ENCODE measurements at places on chromosomes 13 and 19.

DNA sequence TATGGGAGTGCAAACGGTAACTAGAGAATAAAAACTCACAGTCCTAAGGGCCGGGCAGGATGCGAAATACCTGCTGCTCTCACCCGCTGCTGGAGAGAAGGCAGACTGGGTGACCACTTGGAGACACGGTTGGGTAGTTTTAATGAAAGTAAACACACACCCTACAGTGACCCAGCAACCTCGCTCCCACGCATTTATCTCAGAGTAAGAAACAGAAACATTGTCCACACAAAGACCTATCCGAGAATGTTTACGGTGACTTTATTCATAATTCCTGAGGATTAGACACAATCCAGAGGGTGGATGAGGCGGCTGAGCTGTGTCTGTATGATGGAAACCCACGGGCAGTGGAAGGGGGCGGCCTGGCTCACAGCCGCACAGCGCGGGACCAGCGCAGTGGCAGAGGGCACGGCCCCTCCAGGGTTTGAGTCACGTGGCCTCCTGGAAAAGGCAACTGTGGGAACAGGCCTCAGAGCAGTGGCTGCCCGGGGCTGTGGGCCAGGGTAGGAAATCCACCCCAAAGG is 73.5 kb upstream of the C13orf46 start:
- no peak for DNase-seq

- no peak for DNase-seq
These were observed 25.7 kb downstream of the VRK3 start for GRCh38 chr19:49999371-50000010.

GRCh38 chr13:32474999-32475792 is 47.3 kb upstream of the N4BP2L1 start:
- DNase-seq = no peak

GRCh38 chr13:72864142-72865011 is 82.4 kb downstream of the PIBF1 start:
- no peak for DNase-seq

GRCh38 chr19:17553256-17553655 is 2.2 kb upstream of the COLGALT1 start:
- no peak for DNase-seq

DNA sequence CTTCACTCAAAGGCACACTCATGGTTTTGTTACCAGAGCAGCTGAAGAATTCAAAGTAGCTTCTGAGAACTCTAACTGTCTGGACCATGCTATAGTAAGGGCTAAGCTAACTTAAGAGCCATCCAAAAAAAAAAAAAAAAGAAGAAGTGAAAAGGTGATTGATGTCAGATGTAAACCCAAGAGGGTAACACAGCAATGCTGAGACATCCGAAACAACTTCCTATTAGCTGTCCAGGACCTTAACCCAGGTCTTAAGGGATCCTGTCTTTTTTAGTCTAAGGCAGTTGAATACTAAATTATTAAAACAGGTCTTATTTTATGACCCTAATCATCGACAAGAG is 11.2 kb upstream of the RAB20 start:
- DNase-seq = no peak

DNA sequence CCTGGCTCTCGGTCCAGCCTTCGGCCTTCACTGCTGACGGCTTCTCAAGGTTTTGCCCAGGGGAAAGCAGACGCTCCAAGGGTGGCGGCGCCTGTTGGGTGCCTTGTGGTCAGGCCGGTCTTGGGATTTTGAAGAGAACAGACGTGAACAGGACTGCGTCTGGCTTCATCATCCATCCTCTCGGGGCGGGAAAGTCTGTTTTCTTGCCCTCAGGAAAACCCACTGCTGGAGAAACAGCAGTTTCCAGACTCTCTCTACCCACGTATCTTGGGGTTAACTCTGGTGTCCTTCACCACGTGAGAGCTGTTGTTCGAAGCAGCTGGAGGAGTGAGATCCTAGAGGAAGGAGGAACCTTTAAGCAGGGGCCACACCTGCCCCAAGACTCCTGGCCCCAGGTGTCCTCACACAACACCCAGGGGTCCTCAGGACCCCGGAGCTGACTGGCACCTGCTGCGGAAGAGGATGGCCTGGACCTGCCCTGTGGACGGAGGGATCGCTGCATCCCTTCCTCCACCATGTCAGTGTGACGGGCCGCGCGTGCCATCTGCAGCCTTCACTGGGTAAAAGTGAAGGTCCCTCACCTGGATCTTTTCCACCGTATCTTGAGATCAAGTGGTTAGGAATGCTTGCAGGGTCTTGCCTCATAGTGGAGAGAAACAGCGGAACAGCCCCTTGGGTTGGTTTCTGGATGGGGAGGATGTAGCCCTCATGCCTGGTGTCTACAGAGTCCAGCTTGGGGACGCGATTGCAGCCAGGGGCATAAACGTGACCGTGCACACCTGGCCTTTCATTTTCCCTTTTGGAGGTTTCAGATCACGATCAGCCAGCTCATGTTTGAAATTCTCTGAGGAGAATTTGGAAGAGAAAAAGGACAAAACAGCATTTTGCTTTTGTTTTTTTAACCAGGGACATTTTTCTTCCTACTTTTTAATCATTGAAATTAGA is 69.5 kb upstream of the MCF2L start:
- no peak for DNase-seq

- DNase-seq = no peak
These were observed 27.3 kb downstream of the SHISA2 start for GRCh38 chr13:26024558-26024957.

- no peak for DNase-seq
These were observed 421 bp upstream of the GPR12 start for GRCh38 chr13:26760832-26761582.

- no peak for DNase-seq
These were observed 215.3 kb downstream of the ZIC5 start for GRCh38 chr13:99756281-99756680.

DNA sequence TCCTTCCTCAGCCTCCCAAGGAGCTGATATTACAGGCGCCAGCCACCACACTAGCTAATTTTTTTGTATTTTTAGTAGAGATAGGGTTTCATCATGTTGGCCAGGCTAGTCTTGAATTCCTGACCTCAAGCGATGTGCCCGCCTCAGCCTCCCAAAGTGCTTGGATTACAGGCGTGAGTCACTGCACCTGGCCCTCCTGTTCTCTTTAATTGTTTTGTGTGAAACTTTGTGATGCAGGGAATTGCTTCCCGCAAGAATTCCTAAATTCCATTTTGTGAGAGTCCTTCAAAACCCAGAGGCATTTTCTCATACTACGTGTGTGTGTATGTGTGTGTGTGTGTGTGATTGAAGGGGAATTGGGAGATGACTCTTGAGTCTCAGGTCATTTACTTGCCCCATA is 65.0 kb upstream of the ZNF835 start:
- DNase-seq = no peak

DNA sequence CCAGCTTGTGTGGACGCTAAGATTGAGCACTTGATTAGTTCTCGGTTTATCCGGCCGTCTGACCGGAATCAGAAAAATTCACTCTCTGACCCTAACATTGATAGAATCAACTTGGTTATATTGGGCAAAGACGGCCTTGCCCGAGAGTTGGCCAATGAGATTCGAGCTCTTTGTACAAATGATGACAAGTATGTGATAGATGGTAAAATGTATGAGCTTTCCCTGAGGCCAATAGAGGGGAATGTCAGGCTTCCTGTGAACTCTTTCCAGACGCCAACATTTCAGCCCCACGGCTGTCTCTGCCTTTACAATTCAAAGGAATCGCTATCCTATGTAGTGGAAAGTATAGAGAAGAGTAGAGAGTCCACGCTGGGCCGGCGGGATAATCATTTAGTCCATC is 59.6 kb downstream of the ARHGAP35 start:
- no peak for DNase-seq

DNA sequence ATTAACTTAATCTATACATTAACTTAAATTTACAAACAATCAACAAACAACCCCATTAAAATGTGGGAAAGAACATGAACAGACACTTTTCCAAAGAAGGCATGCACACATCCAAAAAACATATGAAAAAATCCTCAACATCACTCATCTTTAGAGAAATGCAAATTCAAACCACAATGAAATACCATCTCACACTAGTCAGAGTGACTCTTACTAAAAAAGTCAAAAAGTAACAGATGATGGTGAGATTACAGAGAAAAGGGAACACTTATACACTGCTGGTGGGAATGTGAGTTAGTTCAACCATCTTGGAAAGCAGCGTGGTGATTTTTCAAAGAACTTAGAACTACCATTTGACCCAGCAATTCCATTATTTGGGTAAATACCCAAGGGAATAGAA is 759.2 kb upstream of the SLITRK1 start:
- no peak for DNase-seq

GRCh38 chr19:45668342-45668871 is 386 bp downstream of the GIPR start:
- no peak for DNase-seq

DNA sequence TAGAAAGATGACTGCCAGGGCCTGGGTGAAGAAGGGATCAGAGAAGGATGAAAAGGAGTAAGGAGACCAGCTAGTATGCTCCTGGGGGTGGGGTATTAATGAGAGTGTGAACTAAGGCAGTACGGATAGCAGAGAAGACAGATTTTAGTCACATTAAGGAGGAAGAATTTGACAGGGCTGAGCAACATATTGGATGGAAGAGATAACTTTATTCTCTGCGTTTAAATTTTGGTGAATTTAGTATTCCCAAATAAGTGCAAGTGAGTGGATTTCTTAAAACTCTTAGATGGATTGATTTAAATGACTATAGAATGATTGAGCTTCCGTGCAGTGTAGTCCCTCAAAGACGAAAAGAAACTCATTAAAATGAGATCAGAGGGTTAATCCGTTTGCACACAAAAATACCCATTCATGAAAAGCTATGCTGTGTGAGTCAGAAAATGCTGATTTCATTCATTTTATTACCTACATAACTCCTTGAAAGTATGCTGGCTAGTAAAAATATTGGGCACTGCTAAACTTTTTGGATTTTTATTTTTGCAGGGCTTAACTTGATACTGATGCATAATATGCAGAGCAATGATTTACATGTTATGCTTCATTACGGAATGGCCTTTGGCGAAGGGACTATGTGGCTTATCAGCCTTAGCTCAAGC is 54.1 kb downstream of the WDFY2 start:
- DNase-seq = no peak

- DNase-seq = no peak
These were observed 149.1 kb downstream of the KLF12 start for GRCh38 chr13:73984949-73985691.

GRCh38 chr13:59665732-59666131 is 498.0 kb downstream of the DIAPH3 start:
- DNase-seq = no peak

- DNase-seq = no peak
These were observed 743.8 kb upstream of the SLC10A2 start for GRCh38 chr13:103810026-103810425.

DNA sequence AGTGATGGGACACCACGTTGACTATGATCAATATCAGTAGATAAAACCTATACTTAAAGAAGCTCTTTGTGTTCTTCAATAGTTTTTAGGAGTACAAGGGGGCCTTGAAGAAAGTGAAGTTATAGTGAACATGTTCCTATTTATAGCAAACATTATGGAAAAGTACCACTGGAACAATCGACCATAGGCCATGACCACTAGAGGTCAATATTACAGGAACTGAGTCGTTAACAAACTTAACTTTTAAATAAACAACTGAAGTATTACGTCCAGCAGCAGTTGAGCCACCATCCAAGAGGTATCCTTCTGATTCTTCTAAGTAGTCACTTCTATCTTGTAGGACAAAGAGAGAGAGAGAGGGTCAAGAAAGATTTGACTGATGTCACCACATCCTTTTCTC is 391.0 kb upstream of the SLITRK5 start:
- no peak for DNase-seq

DNA sequence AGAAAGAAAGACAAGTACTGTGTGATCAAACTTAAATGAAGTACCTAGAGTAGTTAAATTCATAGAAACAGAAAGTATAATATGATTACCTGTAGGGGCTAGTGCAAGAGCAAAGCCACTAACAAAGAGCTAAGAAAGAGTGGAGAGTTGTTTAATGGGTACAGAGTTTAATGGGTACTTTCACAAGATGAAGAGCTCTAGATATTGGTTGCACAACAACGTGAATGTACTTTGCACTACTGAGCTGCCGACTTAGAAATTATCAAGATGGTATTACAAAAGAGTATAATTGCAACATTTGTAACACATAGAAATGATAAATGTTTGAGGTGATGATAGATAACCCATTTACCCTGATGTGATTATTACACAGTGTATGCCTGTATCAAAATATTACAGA is 140.3 kb upstream of the GPC6 start:
- no peak for DNase-seq

GRCh38 chr19:53823380-53824120 is 564 bp downstream of the NLRP12 start:
- no peak for DNase-seq

Data from cerebellar nuclear complex (tissue), 1 donor.